ENCODE measurements at places on chromosomes 6 and 20. TPM values are rescaled to one million over a fixed set of nuclear protein-coding genes. Genes with fewer than 3 reads are reported as not detected.

The ZC3H12D gene
- total RNA-seq = 0.48 TPM

The ETV7 gene
- total RNA-seq = not detected

The SLC35B2 gene
- 50.3 TPM for total RNA-seq

The NKAIN2 gene
- total RNA-seq = 3.1 TPM

The TMEM14C gene
- 63.6 TPM for total RNA-seq

The TTLL9 gene
- 2.4 TPM for total RNA-seq

The CUL7 gene
- 58.9 TPM for total RNA-seq

The CALHM4 gene
- total RNA-seq = not detected

The IMPG1 gene
- total RNA-seq = not detected

The TCP11 gene
- not detected for total RNA-seq

The BCAS1 gene
- 0.81 TPM for total RNA-seq

The PRKN gene
- total RNA-seq = 4.6 TPM

The POM121L2 gene
- not detected for total RNA-seq

The DYNLT2 gene
- total RNA-seq = 1.8 TPM

The HLA-DRB1 gene
- total RNA-seq = 7.7 TPM

The PSORS1C1 gene
- total RNA-seq = not detected

The JAG1 gene
- 260 TPM for total RNA-seq

The ZSCAN12 gene
- total RNA-seq = 17.5 TPM

The SCRT2 gene
- not detected for total RNA-seq

The GABRR1 gene
- not detected for total RNA-seq

The EPPIN gene
- total RNA-seq = not detected

The ALDH5A1 gene
- total RNA-seq = 14.6 TPM

Measured in progenitor cell of endocrine pancreas (in vitro differentiated cells).